ENCODE measurements at places on chromosomes 1 and 21. TPM values are rescaled to one million over a fixed set of nuclear protein-coding genes. Genes with fewer than 3 reads are reported as not detected.

The CELA3B gene
- total RNA-seq, result not detected

The TMCC2 gene
- total RNA-seq, result 2.8 TPM

The NPHS2 gene
- total RNA-seq, result not detected

The EPHB2 gene
- total RNA-seq, result 64.1 TPM

The RUSC1 gene
- 55.7 TPM for total RNA-seq

The OPRD1 gene
- total RNA-seq, result 0.06 TPM

The MAP1LC3C gene
- total RNA-seq, result not detected

The FCRL5 gene
- total RNA-seq, result not detected

The EFNA3 gene
- 4.9 TPM for total RNA-seq

The PGBD5 gene
- 0.82 TPM for total RNA-seq

The UMODL1 gene
- total RNA-seq, result not detected

The CFHR3 gene
- 0.23 TPM for total RNA-seq

The DRAXIN gene
- 0.13 TPM for total RNA-seq

The PTPN7 gene
- 0.03 TPM for total RNA-seq

The SLC44A3 gene
- 2.1 TPM for total RNA-seq

The SLC30A2 gene
- total RNA-seq, result 0.05 TPM

The SHCBP1L gene
- not detected for total RNA-seq

The SYT11 gene
- total RNA-seq, result 1.3 TPM

The SYNC gene
- 10.3 TPM for total RNA-seq

The UBASH3A gene
- 0.26 TPM for total RNA-seq

The DMRTA2 gene
- 0.13 TPM for total RNA-seq

The NR1I3 gene
- not detected for total RNA-seq

The PLEKHO1 gene
- total RNA-seq, result 10.8 TPM

The ILDR2 gene
- total RNA-seq, result 0.14 TPM

The WASF2 gene
- 45.6 TPM for total RNA-seq

The FAM43B gene
- total RNA-seq, result 5.3 TPM

The TRIM17 gene
- total RNA-seq, result not detected

The SELP gene
- total RNA-seq, result not detected

The RGS16 gene
- 0.15 TPM for total RNA-seq

The CHRM3 gene
- total RNA-seq, result 0.28 TPM

The TTC34 gene
- total RNA-seq, result 0.03 TPM

The FCAMR gene
- not detected for total RNA-seq

The ZFP69B gene
- 2.1 TPM for total RNA-seq

The TOMM20 gene
- 113 TPM for total RNA-seq

The LIPI gene
- not detected for total RNA-seq

The WNT3A gene
- total RNA-seq, result 0.02 TPM

The OVAAL gene
- total RNA-seq, result not detected

The LDLRAD1 gene
- not detected for total RNA-seq

The NR0B2 gene
- not detected for total RNA-seq

The PAPPA2 gene
- total RNA-seq, result not detected

The BSND gene
- not detected for total RNA-seq

The BTF3L4 gene
- total RNA-seq, result 31.8 TPM

The RPE65 gene
- not detected for total RNA-seq

The NPPA gene
- not detected for total RNA-seq

The ACKR1 gene
- not detected for total RNA-seq

The GPR37L1 gene
- 0.13 TPM for total RNA-seq

The PCAT6 gene
- total RNA-seq, result 2.5 TPM

The GPX7 gene
- not detected for total RNA-seq

The OLIG1 gene
- not detected for total RNA-seq

The VTCN1 gene
- not detected for total RNA-seq

The RRAGC gene
- total RNA-seq, result 28.8 TPM

The TNNT2 gene
- 0.30 TPM for total RNA-seq

The PIGR gene
- total RNA-seq, result not detected

The LCE1A gene
- not detected for total RNA-seq

Data from A549 treated with CpdA at 1 μM for 4 hours (cell line).